ENCODE measurements at places on chromosomes 1 and 21.
A peak's percentile ranks its signal among the peaks of the same experiment; 100 is the strongest.

DNA sequence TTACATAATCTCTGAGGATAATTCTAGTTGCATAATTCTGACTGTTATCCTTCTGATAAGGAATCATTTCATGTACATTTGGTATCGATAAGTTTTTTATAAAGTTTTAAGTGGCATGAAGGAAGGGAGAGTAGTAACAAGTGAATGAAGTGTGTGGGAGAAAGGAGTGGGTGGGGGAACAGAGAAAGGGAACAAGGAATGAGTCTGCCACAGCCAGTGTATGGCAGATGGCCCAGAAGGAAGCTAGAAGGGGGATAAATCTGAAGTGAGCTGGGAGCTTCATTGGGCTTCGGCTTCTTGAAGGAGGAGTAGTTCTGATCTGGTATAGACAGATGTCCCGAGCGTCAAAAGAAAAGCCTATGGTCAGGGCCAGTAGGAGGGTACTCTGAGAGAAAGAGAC is 18.6 kb downstream of the ZBTB40 start:
- no peak for DNase-seq

- DNase-seq, result no peak
Observed at GRCh38 chr21:15841856-15842564, 112.2 kb downstream of the USP25 start.

GRCh38 chr1:1906185-1907097 is 8.6 kb upstream of the CALML6 start:
- DNase-seq, result peak; percentile 65

GRCh38 chr1:82721702-82722101 is 921.0 kb downstream of the ADGRL2 start:
- DNase-seq, result no peak

- DNase-seq, result no peak
Observed at GRCh38 chr1:204112876-204113730, 38.7 kb downstream of the ETNK2 start.

GRCh38 chr21:37757606-37758376 is 158.5 kb downstream of the KCNJ6 start:
- no peak for DNase-seq

DNA sequence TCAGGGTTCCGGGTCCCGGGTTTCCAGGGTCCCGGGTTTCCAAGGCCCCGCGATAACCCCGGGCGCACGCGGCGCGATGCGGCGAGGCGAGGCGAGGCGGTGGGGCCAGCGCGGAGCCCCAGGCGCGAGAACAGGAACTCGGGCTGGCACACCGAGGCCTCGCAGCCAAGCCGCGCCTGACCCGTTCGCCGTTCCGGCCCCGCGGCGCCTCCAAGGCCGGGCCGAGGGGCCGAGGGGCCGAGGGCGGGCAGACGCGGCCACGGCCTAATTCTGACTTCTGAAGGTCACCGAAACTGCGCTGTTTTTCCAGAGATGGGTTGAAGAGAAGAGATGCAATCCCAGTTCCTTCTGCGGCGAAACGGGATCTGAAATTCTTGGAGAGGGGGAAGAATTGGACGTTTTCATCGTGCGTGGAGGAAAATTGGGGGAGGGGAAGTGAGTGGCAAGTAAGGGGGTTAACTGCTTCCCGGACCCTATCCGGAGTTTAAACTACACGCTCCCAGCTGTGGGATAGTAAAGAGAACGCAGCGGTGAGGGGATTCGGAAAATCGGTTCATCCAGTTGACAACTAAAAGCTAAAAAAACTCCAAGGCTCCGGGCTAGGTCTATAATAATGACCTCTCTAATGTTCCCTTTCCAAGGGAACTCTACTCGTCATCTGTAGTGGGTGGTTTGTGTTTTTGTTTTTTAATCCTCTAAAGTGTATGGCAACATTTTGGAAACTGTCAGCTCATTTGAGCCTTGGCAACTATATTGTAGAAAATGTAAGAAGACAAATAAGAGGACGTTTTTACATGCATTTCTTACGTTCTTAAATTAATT is 8.2 kb downstream of the TBX15 start:
- DNase-seq, result no peak

- no peak for DNase-seq
Observed at GRCh38 chr1:55706397-55706796, 491.2 kb upstream of the USP24 start.

DNA sequence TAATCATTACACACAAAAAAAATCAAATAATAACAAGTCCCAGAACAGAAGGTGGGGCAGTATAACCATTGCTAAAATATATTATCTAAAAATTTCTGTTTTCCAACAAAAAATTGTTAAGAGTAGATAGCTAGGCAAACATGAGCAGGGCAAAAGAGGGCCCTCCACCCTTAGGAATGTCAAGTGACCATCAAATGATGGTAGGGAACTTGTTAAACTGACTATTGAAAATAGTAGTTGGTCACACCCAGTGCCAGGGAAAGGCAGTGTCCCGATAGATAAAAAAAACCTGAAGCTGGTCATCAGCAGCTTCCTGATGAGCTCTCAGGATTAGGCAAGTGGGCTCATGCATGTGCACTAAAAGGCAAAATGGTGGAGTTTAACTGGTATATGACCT is 18.4 kb upstream of the COP1 start:
- DNase-seq, result no peak

DNA sequence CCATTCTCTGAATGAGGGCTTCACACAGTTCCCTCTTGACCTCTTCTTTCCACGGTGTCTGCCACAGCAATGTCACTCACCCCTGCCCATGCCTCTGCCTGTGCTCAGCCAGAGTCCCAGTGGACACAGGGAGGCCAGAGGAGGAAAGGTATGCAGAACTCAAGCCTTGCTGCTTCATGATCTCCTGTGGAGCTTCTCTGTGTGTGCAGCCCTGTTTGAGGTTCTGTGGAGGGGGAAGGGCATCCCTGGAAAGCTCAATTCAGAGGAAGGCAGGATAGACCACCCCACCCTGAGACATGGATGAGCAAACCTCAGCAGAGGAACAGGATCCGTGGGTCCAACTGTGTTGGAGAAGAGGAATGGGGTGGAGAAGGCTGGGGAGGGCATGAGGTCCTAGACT is 2.0 kb downstream of the HCN3 start:
- DNase-seq, result no peak

- no peak for DNase-seq
Observed at GRCh38 chr1:225277445-225277844, 150.4 kb downstream of the LBR start.

- no peak for DNase-seq
Observed at GRCh38 chr1:207669528-207670009, 24.6 kb downstream of the CR1L start.

Data from naive B cell (primary cell).